Amniotic epithelial cell (primary cell): ENCODE measurements at places on chromosomes 1 and 21.

DNA sequence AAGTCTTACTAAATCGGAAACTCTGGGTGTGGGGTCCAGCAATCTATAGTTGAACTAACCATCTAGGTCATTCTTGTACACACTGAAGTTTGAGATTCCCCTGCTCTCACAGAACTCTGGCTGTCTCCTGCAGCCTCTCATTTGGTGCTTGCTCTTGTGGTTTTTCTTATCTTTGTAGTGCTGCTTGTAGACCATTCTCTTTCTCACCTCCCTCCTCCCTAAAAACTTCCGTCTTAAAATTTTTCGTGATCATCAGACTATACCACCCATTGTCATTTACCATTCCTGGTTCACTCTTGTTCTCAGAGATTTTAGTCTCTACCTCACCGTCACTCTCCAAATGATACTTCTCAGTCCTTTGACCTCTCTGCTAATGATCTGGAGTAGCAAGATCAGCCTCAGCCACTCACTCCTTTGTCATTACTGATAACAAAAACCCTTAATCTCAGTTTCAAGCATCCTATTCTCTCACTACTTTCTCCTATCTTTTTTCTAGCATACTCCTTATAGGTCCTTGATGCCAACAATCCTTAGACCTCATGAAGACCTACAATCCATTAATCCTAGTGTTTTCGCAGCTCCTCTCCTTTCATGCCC, 13.0 kb upstream of the EPHX4 start:
- no peak for DNase-seq

GRCh38 chr1:162020150-162020549, 3.5 kb downstream of the OLFML2B start:
- no peak for DNase-seq

GRCh38 chr1:248815407-248816034, 10.2 kb downstream of the SH3BP5L start:
- no peak for DNase-seq

DNA sequence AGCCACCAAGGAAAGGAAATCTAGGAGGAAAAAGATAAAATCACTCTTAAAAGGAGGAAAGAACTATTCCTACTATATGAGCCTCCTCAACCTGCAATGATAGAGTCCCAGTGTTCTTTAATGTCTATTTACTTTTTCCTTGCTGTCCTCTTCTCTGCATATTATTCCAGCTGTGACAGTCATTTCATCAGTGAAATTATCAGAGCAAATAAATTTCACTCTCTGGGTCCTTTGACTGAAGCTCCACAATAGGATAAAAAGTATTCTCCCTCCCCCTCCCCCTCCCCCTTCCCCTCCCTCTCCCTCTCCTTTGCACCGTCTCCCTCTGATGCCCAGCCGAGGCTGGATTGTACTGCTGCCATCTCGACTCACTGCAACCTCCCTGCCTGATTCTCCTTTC, 107.5 kb upstream of the DPT start:
- DNase-seq: no peak

GRCh38 chr1:41314376-41315145, 46.7 kb upstream of the FOXO6 start:
- DNase-seq: peak; percentile 34

- DNase-seq: no peak
Measured at GRCh38 chr1:25922971-25923552, 16.8 kb upstream of the STMN1 start.

DNA sequence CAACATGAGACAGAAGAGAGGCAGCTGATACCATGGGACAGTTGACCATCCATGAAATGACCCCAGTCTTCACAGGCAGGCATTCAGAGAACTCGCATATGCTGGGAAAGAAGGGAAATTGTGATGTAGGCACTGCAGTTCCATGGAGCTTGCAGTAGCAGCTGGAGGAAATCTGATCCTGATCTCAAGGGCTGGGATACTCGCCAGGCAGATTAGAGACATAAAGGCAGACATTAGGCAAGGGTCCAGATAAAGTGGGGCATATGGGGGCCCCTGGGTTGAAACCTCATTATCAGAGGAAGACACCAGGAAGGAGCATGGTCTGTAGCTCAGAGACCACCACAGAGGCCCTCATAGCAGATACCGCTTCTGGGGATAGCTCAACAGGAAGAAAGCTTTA, 48.7 kb upstream of the TNR start:
- no peak for DNase-seq

GRCh38 chr1:41835485-41835884, 83.2 kb downstream of the HIVEP3 start:
- DNase-seq: no peak

GRCh38 chr1:234584926-234585325, 25.1 kb downstream of the IRF2BP2 start:
- DNase-seq: peak; percentile 51

DNA sequence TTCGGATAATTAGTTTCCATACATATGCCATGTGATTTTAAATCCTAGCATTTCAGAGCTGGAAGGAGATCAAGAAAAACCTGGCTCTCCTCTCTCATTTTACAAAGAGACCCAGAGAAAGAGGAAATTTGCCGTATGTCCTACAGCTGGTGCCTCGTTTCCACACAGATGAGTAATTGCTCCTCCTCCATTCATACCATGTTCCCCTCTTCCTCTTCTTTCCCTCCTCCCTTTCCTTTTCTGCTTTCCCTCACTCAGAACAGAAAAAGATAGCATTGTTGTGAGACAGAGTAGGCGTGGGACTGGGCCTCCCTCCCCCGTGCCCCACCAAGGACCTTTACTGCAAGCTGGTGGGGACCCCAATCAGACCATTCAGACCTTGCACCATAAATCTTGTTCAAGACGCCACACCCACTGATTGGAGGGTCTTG, 13.7 kb upstream of the SLC44A3 start:
- peak; percentile 68 for DNase-seq

- DNase-seq: no peak
Measured at GRCh38 chr21:31750843-31751242, 18.9 kb upstream of the SCAF4 start.

DNA sequence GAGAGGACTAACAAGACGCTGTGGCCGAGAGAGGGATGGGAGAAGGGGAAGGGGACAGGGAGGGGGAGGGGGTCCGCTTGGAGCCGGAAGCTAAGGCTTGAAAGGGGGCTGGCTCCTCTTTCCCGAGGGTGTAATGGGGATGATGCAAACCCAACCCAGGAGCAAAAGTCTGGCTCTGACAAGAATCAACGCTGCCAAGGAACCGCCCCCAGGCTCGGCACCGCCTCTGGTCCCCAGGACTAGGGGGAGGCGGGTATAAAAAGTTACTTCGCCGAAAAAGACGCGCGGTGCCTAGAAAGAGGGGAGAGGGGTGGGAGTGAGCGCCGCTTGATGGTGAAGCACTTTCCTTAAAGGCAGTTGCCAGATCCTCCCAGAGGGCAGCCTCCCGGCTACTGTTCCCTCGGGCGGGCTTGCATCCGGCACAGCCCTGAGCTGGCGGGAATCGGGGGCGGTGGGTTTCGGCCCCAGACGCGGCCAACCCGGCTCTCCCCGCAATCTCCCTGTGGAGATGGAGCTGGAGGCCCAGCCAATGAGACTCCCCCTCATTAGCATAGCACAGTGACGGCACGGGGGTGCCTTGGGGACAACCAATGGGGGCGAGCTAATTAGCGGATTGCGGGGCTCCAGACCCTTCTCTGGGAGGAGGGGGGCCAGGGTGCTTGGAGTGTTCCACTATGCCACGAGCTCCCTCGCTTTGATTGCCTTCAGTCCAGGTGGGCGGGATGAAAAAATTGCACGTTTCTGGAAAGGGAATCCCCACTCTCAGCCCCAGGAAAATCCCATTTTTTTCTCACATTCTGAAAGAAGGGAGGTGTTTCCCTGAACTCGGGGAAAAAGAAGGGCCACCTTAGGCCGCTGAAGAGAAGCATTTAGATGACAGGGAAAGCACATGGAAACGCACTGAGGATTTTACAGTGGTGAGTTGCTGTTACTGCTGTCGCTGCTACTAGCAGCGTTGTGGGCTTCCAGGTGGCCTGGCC, at the start of gene KCNT2:
Gene KCNT2, minus strand, starts transcription at position 51 of the 980 bp plus-strand sequence. CDS start 131 bp downstream, outside the sequence.
- DNase-seq: peak; percentile 64

DNA sequence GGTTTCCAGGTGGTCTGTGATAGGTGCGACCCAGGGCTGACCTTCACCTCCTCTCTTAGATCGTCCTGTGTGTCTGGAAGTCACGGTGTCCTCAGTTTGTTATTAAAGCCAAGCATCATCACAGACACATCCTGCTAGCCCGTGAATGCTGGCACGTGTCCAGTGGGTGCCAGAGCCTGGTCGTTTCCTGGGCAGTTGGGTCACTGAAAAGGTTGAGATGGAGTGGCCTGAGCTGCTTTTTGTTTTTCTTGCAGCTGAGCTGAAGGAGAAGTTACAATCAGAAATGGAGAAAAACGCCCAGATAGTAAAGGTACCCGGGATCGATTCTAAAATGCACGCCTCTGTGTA, 23.2 kb downstream of the PCNT start:
- DNase-seq: no peak

- no peak for DNase-seq
Measured at GRCh38 chr1:228009828-228010775, 3.3 kb downstream of the WNT3A start.

DNA sequence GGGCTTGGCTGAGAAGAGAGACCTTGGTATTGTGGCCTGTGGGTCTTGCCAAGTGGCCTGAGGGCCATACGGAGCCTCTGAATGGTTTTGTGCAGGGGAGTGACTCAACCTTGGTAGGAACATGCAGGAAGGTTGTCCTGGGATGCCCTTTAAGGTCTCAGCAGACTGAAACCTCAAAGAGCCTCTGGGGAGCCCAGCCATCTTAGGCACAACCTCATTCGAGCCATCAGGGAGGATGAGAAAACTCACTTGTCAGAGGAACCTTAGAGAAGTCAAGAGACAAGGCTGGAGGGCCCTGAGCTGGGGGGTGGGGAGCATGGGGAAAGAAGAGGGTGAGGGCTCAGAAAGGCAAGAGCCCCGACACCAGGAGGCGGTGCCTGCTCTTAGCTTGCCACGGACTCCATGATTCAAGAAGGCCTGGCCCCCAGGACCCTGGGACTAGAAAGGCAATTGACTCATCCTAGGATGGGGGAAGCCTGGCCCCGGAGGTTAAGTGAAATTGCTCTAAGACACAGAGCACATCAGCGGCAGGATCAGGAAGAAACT, 13.0 kb downstream of the IFI6 start:
- DNase-seq: peak; percentile 33

DNA sequence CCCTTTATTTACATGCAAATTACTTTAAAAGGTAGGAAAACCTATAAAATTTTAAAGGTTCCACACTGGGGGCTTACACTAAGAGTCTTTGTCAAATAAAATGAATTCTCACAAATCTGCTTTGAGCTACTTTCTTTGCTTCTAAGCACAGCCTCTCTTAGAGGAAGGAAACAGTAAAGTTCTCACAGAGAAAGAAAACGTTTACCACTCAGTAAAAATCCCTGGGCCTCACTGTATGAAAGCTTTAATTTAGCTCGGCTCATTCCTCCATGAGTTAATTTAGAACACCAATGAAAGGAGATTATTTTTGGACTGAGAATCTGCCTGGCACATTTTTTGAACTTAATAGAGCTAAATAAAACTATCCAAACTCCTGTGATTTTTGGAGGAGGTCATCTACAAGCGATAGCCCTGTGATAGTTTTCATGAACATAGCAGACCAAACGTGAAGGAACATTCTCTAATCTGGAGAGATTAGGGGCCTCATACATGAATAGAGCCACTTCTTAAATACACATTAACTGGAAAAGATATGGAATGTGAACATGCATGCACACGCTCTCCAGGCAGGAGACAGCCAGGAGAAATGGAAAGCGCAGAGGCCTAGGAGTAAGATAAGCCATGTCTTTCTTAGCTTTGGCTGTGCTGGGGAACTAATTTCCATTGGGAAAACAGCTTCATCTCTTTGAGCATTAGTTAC, 32.8 kb downstream of the PRRX1 start:
- DNase-seq: no peak

- DNase-seq: no peak
Measured at GRCh38 chr1:246843876-246844275, 87.9 kb downstream of the AHCTF1 start.

- DNase-seq: no peak
Measured at GRCh38 chr21:46227811-46228344, 696 bp downstream of the LSS start.

- DNase-seq: no peak
Measured at GRCh38 chr1:176838276-176838995, 326.1 kb downstream of the ASTN1 start.

GRCh38 chr21:39161064-39161463, 22.2 kb downstream of the PSMG1 start:
- DNase-seq: peak; percentile 29

GRCh38 chr1:234997896-234998741, 130.5 kb downstream of the TOMM20 start:
- DNase-seq: peak; percentile 53

GRCh38 chr1:211213702-211214101, 45.5 kb upstream of the RCOR3 start:
- DNase-seq: no peak

- DNase-seq: no peak
Measured at GRCh38 chr1:176826265-176826664, 338.2 kb downstream of the ASTN1 start.

DNA sequence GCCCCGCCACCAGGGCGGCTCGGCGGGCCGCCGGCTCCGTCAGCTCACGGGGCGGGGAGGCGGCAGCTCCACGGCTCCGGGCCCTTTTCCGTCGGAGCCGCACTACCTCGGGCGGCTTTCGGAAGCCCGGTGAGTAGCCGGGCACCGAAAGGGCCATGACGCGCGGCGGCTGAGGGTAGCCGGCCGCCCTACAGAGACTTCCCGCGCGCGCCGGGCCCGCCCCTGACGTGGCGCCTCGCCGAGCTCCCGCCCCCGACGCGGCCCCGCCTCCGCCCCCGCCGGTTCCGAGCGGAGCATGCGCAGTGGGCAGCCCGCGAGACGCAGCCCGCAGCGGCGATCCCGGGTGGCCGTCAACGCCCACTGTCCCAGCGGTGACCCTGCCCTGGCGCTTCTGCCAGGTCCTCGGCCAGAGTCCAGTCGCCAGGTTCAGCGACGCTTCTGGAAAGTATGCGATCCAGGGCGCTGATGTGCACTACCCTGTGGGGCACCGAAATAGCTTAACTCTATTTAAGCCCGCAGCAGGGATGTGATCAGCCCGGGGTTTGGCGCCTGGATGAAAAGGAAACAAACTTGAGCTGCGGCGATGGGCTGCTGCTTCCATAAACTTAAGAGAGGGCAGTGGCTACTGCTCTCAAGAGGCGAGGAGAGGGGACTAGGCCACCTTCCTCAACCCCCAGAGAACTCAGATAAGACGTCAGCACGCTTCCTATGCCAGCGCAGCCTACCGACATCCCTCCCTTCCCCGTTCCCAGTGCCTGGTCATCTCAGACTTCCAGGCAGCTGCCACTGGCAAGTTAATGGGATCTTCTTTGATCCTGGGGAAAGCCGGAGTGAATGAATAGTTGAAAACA, at the start of gene DONSON:
Gene DONSON, minus strand, starts transcription at position 200 of the 851 bp plus-strand sequence. Its CDS starts 43 bp downstream, at position 157.
- peak; percentile 62 for DNase-seq
